ENCODE measurements at places on chromosomes 5 and 9.

- DNase-seq = no peak
Observed at GRCh38 chr5:38022631-38023030, 182.8 kb upstream of the GDNF start.

DNA sequence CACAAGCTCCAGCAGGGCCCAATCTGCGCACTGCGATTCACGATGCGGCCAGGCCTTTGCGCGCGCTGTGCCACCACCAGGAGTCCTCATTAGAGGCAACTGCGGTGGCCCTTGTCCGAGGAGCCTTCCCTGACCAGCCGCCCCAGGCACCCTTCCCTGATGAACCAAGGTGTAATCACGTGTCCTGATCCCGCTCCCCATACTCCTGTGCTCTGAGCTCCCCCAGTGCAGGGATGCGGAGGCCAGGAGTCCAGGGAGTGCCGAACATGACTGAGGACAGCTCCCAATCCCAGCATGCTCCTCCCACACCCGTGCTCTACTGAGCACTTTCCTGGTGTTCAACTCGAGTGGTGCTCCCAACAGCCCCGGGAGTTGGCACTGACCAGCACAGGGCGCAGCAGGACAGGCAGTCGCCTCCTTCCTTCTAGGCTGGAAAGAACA lies 134.8 kb downstream of the ZNF354C start:
- DNase-seq = no peak

DNA sequence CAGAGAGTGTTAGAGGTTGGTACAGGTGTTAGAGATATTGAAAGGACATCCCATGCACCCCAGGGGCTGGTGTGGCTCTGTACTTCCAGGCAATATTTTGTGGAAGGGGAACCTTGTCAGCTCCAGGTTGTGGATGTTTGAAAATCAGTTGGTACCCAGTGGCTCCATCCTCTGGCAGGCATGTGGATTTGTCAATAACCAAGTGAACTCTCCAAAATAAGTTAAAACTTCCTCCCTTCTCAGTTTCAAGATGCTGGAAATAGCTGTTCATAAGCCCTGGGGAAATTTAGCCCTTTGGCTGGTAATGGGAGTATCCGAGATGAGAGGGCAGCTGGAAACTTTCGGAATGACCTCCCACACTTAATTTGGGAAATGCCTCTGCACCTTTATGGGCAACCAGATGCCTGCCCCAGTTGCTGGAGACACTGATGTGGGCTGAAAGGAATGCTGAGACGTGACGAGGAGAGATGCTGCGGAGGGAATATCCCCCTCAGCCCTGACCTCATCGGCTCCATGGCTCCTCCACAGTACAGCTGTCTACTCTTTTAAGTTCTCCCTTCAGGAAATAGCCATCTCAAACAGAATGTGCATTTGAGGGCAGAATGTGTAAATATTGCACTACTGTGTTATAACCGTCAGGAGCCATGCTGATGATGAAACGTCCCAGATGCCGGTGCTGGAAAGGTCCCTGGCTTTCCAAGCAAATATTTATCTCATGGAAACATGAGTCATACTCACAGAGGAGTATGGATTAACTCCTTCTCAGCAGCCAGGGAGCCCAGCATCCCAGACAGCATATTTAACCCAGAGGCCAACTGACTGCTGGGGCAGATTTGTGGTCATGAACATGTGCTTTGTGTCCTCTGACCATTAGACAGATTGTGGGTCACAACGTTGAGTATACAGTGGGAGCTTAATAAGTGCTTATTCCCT lies 29.5 kb downstream of the TGFBI start:
- peak; percentile 98 for DNase-seq

DNA sequence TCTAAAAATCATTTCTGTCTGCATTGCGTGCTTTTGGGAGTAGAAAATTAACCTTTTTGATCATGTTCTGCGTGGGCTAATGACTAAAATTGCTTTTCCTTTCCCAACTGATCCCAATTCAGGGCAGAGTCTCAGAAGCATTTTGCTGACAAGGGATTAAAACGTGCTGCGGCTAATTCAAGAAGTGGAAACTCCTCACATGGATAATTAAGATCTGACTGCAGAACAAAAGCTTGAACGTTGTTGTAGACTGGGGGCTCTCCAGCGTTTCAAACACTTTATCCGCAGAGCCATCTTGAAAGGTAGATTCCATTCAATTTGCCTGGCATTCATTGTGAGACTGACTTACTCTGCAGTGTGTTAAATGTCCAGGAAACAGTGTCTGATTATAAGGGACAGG lies 485.3 kb upstream of the DMAC1 start:
- DNase-seq = no peak

DNA sequence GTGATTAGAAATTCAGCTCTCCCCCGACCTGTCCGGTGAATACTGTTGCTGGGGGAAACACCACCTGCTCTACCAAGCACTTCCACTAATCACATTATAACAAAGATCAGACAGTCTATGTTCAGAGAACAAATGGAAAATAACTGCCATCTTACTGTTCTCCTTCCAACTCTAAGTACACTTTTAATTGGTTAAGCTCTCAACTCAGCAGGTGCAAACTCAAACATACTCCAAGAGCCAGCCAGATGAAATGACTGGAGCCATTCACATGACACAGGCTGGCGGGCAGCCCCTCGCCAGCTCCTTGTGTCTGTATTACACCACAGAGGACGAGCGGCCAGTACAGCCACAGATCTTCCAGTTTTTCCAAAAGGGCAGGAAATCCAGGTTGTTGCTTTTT lies 16.1 kb downstream of the LIFR start:
- no peak for DNase-seq

DNA sequence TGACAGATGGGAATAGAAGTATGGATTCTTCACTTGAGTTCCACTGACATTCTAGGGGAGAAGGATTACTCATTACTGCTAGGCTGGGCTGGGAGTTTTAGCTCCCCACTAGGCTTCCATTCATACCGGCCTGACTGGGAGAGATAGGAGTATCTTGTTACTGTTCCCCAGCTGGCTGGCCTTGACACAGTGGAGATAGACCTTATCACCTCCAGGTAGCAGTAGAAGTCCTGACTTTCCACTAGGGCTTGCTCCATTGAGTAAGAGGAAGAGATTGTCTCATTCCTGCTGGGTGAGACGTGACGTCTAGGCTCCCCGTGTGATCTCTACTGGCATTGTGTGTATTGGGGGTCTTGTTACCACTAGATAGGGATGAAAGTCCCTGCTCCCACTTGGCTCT lies 156.4 kb downstream of the CACNA1B start:
- DNase-seq = no peak

DNA sequence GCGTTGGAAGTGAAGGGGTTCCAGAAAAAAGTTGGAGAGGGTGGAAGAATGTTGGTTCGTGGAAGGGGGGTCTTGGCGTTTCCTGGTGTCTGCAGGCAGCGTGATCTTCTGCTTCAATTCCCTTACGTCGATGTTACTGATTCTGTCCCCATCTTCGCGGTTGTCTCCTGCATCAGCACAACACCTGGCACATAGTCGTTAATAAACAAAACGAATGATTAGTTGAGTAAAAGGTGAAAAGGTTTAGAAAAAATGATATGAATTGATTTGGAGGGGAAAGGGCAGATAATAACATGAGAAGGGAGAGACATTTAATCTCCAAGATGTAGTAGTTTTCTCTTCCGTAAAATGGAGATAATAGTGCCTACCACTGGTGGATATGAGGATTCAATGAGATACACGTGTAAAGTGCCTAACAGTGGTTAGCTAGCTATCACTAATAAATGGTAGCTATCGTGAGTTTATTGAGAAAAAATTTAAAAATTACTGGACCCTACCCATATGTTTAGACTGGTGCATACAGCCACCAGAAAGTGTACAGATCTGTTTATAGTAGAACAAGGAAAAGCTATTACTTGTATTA lies 556 bp downstream of the MTREX start:
- peak; percentile 31 for DNase-seq

- peak; percentile 11 for DNase-seq
Observed at GRCh38 chr9:86238861-86239770, 20.3 kb downstream of the C9orf153 start.

- DNase-seq = no peak
Observed at GRCh38 chr9:85995599-85995998, 54.7 kb downstream of the NAA35 start.

DNA sequence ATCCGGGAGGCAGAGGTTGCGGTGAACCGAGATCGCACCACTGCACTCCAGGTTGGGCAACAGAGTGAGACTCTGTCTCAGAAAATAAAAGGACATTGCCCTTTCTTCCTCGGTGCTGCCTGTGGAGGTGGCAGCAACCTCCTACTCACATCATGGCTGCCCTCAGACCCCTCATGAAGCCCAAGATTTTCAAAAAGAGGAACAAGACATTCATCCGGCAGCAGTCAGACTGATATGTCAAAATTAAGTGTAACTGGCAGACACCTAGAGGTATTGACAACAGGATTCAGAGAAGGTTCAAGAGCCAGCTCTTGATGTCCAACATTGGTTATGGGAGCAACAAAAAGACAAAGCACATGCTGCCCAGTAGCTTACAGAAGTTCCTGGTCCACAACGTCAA lies 12.6 kb upstream of the PAX5 start:
- no peak for DNase-seq

GRCh38 chr9:81829195-81829882 lies 98.9 kb upstream of the SPATA31D4 start:
- no peak for DNase-seq

- DNase-seq = no peak
Observed at GRCh38 chr5:90294604-90295003, 115.0 kb downstream of the CETN3 start.

GRCh38 chr9:130834371-130835336 lies at the start of gene ABL1:
Gene ABL1, plus strand, starts transcription at chr9:130835254. Its CDS starts 193 bp downstream, at chr9:130835447.
- DNase-seq = peak; percentile 75

DNA sequence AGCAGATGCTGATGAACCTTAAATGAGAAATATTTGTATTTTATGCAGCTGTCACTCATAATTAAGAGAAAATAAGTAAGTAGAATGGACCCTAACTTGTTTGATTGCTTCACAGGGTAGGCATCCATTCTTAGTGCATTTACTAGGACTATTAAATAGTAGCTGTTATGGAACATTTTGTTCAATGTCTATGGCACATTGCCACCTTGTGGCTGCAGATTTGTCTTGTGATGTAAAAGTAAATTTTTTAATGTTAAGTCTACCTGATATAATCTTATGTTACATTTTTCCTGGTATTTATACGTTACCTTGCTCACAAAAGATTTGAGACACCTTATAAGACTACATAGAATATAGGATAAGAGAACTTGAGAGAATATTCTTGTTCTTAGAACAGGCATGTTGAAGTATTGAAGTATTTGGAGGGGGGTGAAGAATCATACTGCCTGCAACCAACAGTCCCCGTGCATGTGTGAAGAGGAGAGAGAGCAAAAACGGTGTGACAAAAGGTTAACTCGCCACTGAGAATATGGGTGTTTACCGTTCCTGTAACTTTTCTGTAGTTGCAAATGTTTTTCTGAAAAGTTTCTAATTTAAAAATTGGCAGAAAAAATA lies 161.1 kb downstream of the MAST4 start:
- DNase-seq = peak; percentile 31

DNA sequence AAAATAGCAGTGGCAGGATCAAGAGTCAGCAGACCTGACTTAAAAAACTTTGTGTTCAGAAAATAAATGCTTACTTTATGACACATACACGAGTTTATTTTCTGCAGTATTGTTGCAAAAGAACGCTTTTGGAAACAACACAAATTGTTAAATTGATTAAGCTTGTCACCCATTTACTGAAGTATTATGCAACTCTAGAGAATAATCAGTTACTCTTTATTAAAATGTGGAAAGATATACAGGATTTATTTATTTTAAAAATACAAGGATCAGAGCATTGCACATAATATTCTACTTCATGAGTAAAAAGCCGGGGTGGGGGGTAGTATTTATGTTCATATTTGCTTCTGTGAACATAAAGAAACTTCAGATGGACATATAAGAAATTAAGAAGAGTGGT lies 20.0 kb downstream of the FYB1 start:
- DNase-seq = no peak

DNA sequence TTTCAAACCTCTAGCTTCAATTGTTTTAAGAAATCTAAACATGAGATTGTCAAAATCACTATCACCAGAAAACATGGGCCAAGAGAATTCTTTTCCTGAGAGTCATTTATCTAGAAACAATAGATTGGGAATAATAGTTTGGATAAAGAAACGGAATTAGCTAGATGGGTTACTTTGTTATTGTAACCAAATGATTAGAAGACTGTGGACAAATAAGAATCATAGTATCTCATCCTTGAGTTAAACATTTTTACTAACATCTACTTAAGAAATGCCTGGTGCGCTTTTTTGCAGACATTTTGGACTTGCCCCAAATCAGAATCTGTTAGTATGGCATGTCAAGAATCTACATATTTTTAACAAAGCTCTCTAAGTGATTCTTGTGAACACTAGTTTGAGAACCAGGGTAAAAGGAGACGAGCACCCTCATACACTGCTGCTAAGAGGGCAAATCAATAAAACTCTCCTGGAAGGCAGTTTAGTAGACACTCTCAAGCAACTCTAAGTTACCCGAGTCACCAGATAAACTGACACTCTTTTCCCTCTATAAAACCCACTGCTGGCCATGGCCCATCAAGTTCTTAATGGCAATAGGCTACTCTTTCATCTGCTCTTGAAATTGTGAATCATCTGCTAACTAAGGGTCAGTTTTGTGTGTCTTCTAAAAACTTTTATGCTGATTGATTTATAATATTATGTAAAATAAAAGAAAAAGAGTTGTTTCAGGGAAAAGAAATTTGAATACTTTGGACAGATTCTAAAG lies 39.1 kb downstream of the TPD52L3 start:
- DNase-seq = no peak

- DNase-seq = no peak
Observed at GRCh38 chr5:60698336-60698735, 1.6 kb downstream of the DEPDC1B start.

DNA sequence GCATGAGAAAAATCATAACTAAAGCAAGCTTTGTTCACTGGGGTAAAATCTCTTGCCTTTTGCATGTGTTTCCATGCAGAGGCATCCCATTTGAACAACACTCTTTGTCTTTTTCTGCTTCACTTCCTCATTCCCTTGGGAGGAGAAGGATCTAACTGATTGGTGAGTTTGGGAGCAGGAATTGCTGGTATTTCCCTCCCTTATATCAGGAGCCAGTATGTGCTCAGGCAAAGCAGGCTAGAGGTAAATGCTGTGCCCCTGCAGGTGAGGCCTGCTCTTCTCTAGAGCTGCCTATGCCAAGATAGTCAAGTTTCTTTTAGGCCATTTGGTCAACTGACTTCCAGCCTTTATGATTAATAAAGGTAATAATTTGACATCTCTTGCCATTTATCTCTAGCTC lies 179.9 kb downstream of the COX7C start:
- DNase-seq = no peak

GRCh38 chr9:123276551-123276950 lies 8.2 kb upstream of the STRBP start:
- no peak for DNase-seq

Data from HCEC 1CT (cell line).